ENCODE measurements at places on chromosomes 1 and 21. TPM values are rescaled to one million over a fixed set of nuclear protein-coding genes. Genes with fewer than 3 reads are reported as not detected.

CD53 gene
- 39.9 TPM for total RNA-seq

DNA sequence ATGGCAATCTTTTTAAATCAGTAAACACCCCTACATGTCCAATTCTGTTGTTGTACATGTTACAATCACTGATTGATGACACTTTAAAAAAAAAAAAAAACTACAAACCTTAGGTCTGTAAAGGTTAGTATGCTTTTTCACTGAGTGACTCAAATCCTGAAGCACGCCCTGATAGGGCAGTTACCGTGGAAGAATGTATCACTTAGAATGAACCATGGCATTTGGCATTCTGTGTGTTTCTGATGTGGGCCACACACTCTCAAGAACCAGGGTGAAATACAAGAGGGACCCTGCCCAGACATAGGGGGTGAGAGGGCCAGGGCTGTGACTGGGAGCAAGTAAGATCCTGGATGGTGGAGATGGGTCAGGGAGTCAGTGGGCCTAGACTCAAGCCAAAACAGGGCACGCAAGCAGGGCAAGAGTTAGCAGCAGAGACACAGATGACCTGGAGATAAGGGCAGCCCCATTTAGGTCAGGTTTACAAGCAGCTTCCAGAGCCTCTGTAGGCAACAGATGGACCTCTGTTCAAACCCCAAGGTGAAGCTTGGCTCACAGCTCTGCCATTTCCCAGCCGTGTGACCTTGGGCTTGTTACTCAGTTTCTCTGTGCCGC is 47.6 kb upstream of the DMRTB1 start:
- no peak for DNase-seq

DNA sequence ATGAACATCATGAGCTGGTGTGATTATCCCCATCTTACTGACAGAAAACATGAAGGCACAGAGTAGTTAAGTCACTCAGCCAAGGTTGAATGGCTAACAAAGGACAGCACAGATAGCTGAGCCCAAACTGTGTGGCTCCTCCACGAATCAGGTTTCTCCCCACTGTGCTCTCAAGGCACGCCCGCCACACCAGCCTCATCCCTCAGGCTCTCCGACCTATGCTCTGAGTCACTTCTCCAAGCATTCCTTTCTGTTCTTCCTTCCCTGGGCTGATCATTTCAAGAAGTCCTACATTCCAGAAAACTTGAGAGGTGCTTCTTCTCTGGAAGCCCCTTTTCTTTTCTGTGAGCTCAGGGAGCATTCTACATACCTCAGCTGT is 25.3 kb upstream of the SDC3 start:
- no peak for DNase-seq

DHRS3 gene
- 160 TPM for total RNA-seq

DNA sequence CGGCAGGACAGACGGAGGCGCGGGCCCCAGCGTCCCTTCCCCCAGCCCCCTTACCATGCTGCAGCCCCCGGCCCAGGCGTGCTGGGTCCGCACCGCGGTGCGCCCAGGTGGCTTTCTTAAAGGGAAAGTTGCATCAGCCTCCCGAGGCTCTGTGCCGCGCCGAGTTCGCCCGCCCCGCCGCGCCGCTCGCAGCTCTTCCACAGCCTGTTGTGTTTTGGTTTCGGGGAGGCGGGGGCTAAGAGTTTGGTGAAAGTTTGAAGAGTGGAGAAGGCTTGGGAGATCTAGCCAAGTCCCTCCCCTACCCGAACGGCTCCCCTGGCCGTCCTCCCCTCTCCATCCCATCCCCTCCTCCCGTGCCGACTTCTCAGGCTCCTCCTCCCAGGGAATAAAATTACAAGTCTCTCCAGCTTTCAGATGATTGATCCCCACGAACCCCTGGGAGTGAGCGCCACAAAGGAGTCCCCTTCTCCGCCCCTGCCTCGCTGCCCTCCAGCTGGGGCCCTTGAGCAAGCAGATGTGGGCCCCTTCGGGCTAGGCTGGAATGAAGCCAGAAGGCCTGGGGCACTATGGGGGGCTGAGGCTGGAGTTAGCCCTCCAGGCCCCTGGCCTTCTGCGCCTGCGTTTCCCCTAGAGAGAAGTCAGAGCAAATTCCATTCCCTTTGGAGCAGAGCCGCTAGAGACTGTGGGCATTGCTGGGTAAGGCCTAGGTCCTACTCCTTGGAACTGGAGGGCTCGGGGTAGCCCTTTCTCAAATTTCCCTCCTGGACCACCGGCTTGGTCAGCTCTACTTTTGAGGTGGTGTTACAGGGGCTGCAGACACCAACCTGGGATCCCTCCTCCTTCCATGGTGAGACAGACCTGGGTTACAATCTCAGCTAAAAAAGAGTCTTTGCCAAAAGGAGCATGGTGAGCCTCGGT is at the start of gene SLC6A9:
SLC6A9 (minus strand) TSS at position 211 of the 918 bp plus-strand sequence. CDS start 7,185 bp downstream, outside the sequence.
- no peak for DNase-seq

NR5A2 gene
- total RNA-seq = 1.8 TPM

DNA sequence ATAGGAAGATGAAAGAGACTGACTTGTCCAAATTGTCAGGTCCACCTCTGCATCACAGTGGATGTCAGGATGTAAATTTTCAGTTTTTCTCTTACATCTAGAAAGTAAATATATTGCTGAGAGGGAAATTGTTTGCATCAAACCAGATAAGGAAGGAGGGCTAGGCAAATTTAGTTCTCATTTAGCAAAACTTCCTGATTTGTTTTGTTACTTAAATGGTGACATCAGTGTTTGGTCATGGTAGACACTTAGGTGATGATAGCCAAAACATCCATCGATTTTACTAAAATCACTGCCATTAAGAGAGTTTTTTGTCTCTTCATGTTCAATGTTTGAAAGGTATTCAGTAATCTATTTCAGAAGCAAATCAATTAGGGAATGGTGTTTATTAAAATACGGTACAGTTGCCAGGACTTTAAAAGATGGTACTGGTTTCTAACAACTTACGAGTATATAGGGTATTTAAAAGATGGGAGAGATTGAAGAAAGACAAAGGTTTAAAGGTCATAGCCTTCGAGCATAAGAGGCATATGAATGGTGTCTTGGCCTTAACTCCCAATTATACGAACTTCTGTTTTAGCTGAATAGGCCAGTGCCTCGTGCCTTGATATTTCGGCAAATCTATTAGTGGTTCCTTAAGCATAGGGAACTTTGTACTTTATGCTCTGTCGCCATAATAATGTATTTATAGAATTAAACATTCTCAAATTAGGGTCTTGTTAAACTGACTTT is 3.0 kb downstream of the IER5 start:
- DNase-seq = no peak

- no peak for DNase-seq
Measured at GRCh38 chr1:156930483-156930882, 10.1 kb downstream of the LRRC71 start.

- DNase-seq = no peak
Measured at GRCh38 chr21:42370894-42371654, 4.7 kb upstream of the TFF1 start.

DNA sequence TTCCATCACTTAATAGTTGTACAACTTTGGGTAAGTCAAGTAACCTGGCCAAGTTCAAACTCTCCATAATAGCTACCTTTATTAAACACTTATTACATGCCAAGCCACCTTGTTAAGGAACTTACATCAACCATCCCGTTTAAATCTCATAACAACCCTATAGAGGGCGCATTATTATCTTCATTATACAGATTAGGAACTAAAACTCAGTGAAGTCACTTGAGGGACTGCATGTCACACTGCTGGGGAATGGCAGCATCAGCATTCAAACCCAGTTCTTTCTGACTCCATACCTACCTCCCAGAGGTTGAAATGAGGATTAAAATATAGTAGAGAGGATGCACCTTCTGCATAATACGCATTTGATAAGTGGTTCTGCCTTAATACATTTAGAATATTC is 47.1 kb upstream of the PLA2G2C start:
- no peak for DNase-seq

GRCh38 chr1:118486199-118486598 is 301.2 kb upstream of the SPAG17 start:
- no peak for DNase-seq

LCE1B gene
- not detected for total RNA-seq

ADAM30 gene
- total RNA-seq = not detected

S100A7A gene
- total RNA-seq = not detected

DNA sequence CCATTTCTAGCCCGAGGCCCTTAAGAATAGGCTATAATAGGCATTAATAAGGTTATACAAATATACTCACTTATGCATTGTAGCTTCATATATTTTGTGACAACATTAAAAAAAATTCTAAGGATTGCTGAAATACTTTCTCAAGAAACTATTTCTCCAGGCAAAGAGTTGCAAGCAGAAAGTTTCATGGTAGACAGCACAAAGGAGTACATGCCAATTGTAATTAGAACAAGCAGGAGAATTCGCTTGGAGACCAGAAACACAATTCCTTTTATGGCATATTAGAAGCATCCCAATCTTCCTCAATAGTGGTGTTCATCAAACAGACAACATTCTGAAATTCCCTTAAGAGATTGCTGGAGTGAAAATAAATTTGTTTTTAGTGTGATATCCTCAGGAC is 122.8 kb downstream of the CRB1 start:
- DNase-seq = no peak

DNA sequence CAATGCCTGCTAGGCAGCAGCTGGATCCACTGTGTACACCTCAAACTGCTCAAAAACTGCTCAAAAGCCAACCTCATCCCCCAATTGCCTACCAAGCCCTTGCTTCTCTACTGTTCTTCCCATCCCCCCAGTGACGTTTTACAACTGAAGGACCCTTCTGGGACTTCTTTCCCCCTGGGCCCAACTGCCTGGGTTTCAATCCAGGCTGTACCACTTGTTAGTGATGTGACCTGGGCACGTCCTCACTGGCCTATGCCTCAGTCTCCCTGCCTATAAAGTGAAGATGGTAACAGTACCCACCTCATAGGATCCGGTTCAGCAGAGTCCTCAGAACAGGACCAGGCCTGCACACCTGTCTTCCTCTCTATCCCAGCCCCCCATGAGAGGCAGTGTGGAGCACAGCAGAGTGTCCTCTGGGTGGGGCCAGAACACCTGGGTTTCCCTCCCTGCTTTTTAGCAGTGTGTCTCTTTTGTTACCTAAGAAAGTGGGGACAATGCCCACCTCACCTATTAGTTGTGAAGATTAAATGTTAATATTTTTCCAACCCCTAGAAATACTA is 1.9 kb upstream of the TEKT2 start:
- no peak for DNase-seq

RGSL1 gene
- total RNA-seq = 0.11 TPM

CELA2B gene
- total RNA-seq = not detected

- DNase-seq = no peak
Measured at GRCh38 chr1:215459136-215459535, 108.0 kb upstream of the KCTD3 start.

DNA sequence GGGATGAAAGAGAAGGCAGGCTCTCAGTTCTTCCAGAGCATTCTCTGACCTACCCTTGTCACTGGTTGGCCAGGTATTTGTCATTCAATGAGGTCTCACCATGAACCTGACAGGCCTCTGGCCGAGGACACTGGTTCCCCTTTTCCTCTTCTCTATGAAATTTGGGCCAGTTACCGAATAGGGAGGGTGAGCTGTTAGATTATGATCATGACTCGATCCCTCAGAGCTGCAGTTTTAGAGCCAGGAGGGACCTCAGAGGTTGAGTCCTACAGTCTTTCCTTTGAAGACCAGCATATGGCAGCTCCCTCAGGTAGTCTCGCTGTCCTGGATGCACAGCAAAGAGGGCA is 29.5 kb upstream of the CLSTN1 start:
- DNase-seq = no peak

GRCh38 chr1:180691322-180691913 is 59.6 kb downstream of the XPR1 start:
- DNase-seq = peak; percentile 4

DNA sequence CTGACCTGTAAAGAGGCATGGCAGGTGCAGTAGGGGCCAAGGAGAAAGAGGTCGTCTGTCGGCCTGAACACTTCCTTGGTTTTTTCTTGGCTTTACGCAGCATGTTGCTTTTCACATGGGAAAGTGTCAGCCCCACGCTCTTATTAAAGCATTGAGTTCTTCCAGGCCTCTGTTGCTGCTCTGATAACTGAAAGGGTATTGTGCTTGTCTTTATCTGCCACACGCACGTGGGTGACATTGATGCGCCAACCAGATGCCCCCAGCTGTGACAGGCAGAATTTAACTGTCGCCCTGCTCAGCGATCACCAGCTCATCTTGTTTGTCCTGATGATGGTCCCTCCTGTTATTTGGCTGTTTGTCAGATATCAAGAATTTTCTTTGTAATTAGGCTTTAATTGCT is 76.5 kb downstream of the GALNT2 start:
- DNase-seq = no peak

DNA sequence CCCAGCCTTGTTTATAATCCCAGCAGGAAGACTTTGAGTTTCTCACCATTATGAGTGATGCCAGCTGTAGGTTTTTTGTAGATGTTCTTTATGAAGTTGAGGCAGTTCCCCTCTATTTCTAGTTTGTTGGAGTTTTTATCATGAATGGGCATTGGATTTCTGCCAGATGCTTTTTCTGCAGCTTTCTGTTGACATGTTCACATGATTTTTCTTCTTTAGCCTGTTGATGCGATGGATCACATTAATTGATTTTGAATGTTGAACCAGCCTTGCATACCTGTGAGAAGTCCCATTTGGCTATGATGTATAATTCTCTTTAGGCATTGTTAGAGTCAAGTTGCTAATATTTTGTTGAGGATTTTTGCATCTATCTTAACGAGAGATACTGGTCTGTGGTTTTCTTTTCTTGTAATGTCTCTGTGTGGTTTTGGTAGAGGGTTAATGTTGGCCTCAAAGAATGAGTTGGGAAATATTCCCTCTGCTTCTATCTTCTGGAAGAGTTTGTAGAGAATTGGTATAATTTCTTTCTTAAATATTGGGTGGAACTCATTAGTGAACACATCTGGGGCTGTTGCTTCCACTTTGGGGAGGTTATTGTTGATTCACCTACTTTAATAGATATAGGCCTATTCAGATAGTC is 33.2 kb downstream of the ZBTB40 start:
- DNase-seq = no peak

DNA sequence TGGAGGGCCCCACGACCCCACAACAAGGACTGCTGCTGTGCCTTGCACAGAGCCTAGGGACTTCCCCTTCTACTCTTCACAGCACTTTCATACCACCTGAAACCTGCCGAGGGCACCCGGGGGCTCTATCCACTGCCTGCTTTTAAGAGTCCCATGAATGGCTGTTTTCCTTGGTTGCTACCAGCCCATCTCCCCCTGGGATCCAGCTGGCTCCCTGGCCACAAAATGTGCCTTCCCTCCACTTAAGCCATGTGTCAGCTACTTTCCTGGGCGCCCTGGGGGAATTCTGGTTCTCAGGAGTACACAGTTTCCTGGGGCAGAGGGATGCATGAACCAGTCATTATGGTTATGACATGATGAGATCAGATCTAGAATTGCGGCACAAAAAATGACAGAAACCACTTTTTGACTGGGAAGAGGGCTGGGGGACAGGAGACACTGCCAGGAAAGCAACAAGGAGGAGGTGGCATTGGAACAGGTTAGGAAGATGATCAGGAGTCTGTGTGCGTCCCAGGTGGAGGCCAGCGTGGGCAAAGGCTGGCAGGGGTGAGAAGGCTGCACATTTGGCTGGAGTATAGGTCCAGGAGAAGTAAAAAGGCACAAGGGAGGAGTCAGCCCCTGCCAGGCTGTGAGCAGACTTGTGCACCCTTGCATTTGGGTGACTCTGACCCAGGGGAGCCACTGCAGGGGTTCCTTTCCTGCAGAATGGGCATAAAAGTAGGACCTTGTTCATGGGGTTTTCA is 3.2 kb upstream of the TNFRSF8 start:
- DNase-seq = no peak

HMCN1 gene
- total RNA-seq = 20.0 TPM

GRCh38 chr1:78226784-78227183 is 181.0 kb downstream of the GIPC2 start:
- DNase-seq = no peak

VANGL2 gene
- total RNA-seq = 9.1 TPM

FGGY gene
- total RNA-seq = 33.1 TPM
